ENCODE measurements at places on chromosomes 3 and 15.

DNA sequence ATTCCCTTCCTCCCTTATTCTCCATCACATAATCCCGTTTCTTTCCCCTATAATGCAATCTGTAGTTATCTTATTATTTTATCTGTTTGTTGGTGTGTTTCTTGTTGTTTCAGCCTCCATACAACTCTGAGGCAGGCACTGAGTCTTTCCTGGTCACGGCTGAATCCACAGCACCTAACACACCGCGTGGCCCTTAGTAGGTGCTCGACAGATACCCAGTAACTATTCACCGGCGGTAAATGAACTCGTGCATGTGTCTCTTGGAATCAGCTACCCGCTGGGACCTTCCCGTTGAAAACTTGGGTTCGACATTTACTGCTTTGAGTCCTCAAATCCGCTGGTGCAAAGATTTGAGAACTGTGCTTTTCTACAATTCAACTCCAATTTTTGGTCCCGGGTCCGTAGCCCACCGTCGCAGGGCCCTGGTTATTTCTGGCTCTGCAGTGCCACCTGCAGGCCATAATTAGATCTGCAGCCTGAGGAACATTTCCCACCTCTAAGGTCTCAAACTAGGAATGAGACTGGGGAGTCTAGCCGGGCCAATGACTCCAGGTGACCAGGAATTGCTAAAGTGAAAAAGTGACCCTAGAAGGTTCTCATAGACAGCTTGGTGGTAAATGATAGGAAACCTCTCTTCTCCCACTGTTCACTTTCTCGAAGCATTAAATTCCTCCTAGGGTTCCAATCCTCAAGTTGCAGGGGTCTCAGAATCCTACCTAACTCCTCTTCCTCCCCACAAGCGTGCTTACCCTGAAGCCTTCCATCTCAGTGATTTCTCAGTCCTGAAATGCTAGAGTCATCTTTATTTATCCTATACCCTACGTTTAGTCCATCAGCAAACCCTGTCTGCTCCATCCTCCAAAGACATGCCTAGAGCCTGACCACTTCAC is 40.0 kb upstream of the TRH start:
- DNase-seq, result no peak

DNA sequence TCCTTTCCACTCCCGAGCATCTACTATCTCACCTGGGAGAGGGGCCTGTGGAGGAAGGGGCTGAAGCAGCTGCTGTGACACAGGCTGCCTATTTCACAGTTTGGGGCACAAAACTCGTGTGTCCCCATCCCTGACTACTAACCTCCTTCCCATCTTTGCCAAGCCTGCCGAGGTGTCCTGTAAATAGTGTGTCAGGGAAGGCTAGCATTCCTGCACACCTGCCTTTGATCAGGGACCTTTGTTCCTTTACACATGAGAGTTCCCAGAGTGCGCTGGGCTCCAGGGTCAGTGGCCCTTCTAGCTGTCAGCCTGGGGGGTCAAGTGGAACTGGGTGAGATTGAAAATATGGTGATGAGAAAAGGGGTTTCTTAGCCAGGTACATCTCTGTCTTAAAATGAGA is 13.0 kb upstream of the TF start:
- no peak for DNase-seq

DNA sequence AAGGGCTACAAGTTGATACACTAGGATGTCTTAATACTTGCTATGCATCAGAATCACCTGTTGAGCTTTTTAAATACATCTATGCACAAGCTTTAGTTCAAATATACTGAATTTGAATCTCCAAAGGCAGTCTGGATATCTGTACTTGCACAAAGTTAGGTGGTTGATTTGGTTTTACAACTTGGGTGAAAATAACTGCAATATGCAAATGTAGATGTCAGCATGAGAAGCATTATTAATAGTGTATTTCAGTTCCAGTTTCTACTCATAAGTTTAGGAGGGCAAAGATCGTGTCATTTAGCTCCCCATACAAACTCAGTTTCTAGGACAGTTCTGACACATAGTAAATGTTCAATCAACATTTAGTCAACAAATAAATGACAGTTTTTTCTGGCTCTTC is 25.6 kb downstream of the IQCB1 start:
- DNase-seq, result no peak

- no peak for DNase-seq
Measured at GRCh38 chr15:40242601-40243000, 3.7 kb downstream of the PAK6 start.

- no peak for DNase-seq
Measured at GRCh38 chr3:176937541-176937940, 259.7 kb downstream of the TBL1XR1 start.

GRCh38 chr3:97958396-97958795 is 13.8 kb downstream of the RIOX2 start:
- no peak for DNase-seq

- DNase-seq, result no peak
Measured at GRCh38 chr3:77873598-77873997, 833.7 kb downstream of the ROBO2 start.

- DNase-seq, result no peak
Measured at GRCh38 chr3:127689266-127689860, 16.6 kb downstream of the ABTB1 start.

DNA sequence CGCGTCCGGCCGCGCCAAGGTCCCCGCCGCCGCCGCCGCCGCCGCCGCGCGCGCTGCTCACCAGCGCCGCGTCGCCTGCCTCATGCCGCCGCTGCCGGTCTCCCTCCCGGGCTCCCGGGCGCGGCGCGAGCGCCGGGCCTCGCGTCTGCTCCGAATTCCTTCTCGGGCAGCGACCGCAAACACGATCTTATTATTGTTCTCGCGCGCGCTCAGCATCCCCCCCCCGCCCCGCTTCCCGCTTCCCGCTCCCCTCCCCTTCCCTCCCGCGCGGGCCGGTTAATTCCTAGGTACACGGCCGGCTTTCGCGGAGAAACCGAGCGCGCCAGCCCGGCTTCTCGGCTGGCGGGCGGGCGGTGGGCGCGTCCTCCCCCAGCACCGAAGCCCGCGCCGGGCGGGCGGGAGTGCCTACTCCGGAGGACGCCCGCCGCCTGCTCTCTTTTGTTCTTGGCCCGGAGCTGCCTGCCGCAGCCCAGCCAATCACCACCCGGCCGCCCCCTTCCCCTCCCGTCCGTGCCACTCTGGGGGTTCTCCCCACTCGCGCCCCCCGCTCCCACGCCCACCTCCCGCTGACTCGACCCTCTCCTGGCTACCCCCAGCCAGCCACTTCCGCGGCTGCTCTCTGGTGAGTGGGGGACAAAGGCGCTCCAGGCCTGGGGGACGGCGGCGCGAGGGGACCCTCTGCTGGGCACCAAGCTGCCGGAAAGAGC is at the start of gene HDGFL3:
Gene HDGFL3, minus strand, starts transcription at position 164 of the 707 bp plus-strand sequence. CDS start 409 bp downstream, outside the sequence.
- DNase-seq, result no peak

GRCh38 chr3:156818273-156818651 is 7.9 kb upstream of the LEKR1 start:
- no peak for DNase-seq

DNA sequence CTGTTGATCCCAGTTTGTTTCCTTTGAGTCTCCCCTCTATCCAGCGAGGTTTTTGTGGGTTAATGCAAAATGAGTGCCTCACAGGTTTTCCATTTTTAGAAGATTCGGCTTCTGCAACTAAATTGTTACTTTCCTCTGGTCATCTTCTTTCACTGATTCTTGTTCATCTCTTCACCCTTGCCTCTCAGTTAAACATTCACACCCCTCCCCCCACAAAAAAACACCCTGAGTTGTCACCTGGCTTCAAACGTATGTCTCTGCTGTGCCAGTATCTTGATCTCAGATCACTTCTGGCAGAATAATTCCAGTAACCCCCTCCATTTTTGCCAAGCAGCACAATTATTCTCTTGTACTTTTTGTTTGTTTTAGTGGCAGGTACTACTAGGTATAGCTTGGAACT is 12.3 kb upstream of the CLDN16 start:
- no peak for DNase-seq

- no peak for DNase-seq
Measured at GRCh38 chr3:178483704-178484103, 52.5 kb upstream of the KCNMB2 start.

GRCh38 chr15:83610901-83611685 is 42.8 kb upstream of the ADAMTSL3 start:
- DNase-seq, result no peak

DNA sequence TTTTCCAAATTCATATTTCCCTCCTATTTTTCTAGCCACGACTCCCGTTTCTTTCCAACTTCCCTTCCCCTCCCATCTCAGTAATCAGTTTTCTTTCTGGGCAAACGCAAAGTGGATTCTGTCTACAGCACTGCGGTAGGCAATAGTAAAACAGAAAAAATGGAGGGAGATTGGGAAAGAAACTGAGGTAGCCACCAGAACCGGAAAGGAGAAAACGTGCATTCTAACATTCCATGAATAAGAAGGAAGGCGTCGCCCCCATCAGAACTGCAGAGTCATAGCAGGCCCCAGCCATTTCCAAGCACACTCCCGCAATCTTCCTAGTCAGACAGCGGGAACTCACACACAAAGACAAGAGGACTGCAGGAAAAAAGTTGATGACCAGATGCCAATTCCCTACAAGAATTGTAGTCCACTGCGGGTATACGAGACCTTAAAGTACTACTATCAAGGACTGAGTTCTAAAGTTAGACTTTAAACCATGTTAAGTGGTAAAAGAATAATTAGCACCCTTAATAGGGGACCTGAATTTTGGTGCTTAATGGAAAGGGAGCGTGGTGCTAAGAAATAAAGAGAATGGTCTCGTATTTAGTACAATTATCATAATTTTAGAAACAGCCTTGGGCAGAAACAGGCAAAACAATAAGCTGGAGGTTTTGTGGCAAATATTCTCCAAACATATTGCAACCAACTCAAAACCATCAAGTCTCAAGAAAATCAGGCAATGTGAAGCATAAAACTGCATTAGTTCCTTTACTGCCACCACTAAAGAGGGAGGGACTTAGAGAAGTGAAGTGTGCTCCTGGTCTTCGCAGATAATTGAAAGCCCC is 1.4 kb downstream of the PFN2 start:
- no peak for DNase-seq

DNA sequence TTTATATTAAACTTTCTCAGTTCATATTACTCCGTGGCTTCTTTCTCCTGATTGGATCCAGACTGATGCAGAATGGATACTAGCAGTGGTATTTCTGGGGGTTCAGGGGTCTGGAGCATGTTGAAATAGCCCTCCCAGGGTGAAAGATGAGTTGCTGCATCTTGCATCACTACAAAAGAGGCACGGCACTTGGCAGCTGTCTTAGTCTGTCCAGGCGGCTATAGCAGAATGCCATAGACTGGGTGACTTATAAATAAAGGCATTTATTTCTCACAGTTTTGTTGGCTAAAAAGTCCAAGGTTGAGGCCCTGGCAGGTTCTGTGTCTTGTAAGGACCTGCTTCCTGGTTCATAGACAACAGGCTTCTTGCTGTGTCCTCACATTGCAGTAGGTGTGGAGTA is 660 bp upstream of the BCL2L10 start:
- no peak for DNase-seq

GRCh38 chr3:8709801-8710507 is 23.6 kb upstream of the CAV3 start:
- DNase-seq, result no peak

DNA sequence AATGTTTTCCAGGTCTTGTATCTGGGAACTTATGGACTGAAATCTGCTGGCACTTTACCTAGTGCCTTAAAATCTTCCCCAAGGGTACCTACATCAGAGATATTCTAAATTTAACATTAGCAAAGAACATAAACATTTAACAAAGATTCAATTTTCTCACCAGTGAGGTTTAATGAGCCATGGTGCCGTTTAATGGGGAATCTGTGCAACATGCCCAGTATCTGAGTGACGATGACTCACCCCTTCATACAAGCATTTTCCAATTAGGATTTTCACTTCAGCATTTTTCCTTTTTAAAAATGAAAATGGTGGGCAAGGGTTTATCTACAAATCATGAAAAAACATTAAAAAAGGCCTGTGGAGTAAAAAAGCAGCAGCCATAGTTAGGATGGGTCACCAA is 189.4 kb downstream of the SLC9A9 start:
- DNase-seq, result no peak

- DNase-seq, result no peak
Measured at GRCh38 chr15:86082619-86083380, 3.1 kb downstream of the AGBL1 start.

GRCh38 chr15:59791755-59792154 is 102.6 kb upstream of the BNIP2 start:
- no peak for DNase-seq

GRCh38 chr3:117404141-117404540 is 694.6 kb downstream of the TUSC7 start:
- no peak for DNase-seq

- no peak for DNase-seq
Measured at GRCh38 chr15:41634072-41634626, 26.1 kb upstream of the MGA start.

- no peak for DNase-seq
Measured at GRCh38 chr15:31344823-31345605, 18.4 kb downstream of the KLF13 start.

DNA sequence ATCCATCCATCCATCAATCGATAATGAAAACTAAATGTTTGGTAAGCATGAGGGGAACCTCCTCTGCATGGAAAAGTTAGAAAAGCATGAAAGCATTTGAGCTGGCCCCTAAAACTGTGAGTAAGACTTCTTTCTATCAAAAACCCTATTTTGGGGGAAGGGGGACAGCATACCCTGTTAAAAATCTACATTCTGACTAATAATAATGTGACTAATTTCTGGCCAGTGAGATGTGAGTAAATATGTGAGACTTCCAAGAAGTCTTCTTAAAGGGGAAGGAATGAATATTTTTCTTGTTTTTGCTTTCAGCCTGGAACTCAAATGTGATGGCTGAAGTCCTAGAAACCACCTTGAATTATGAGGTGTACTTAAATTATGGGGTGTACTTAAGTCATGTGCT is 54.9 kb downstream of the C3orf85 start:
- DNase-seq, result no peak

- DNase-seq, result no peak
Measured at GRCh38 chr3:10389995-10390394, 69.1 kb upstream of the SEC13 start.

DNA sequence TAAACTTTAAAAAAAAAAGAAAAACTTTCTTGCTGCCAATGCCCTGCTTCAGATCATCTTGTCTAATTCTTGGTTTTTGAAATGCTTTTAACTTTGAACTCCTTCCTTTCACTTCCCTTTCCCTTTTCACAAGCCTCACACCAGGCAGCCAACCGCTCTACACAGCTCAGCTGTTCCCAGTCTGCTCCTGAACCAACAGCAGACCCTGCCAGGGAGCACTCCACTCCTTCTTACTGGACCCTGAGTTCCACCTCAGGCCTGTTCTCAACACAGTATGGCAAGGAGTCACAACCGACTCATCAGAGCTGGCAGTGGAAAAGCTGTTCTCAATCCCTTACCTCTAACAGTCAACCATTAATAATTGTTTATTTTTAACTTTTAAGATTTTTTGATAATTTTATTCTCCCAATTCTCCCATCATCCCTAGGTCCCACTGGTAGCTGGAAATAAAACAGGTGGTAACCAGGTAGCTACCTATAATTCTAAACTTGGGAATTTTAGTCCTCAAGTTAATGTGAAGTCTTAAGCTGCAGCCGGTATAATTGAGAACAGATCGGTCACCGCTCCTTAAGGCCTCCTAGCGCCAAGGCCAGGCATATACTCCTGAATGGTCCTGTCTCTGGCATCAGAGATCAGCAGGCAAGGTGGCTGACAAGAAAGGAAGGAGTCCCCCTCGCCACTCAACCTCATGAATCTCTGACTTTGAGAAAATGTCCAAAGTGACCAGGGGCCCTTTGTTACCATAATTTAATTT is 43.9 kb downstream of the BOC start:
- DNase-seq, result no peak

- DNase-seq, result no peak
Measured at GRCh38 chr3:130935761-130936492, 42.0 kb downstream of the ATP2C1 start.

- DNase-seq, result no peak
Measured at GRCh38 chr3:46367811-46368210, 2.9 kb upstream of the CCR5 start.

GRCh38 chr3:36175916-36176461 is 204.3 kb upstream of the STAC start:
- no peak for DNase-seq
